Upper lobe of right lung (tissue), 1 donor: ENCODE measurements at places on chromosomes 7 and 10.
A peak's percentile ranks its signal among the peaks of the same experiment; 100 is the strongest.

- DNase-seq = no peak
Observed at GRCh38 chr10:68367121-68367520, 34.4 kb upstream of the PBLD start.

DNA sequence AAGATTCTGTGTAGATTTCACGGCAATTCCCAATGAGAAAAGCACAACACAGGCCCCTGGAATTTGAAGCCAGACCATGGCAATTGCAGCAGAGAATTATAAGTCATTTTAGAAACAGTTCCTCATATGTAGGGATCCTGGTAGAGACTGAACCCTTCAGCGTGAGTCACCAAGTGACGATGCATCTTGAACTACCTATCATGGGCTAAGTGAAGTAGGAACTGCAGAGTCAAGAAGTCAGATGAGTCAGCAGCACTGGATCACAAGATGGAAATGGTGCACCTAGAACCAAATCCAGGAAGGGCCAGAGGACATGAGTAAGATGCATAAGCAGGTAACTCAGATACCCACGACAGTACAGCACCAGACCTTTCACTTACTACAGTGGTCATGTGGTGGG, 140.0 kb upstream of the TPK1 start:
- DNase-seq = no peak

DNA sequence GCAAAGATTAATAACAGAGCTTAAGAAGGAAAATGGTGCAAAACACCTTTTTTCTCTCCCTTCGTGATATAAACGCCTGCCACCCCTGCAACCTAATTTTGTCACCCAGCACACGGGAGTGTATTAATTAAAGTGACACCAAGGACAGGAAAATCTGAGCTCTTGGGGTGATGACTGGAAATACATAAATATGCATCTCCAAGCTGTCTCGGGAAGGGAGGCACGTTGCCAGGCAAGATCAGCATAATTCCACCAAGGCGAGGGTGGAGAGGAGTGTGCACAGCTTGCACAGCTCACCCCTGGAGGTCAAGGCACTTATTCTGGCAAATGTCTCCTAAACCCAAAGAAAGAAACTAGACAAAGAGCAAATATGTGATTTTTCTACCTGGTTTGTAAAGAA, 700.9 kb downstream of the GRID1 start:
- no peak for DNase-seq

GRCh38 chr10:51950996-51951555, 251.7 kb upstream of the CSTF2T start:
- DNase-seq = no peak

DNA sequence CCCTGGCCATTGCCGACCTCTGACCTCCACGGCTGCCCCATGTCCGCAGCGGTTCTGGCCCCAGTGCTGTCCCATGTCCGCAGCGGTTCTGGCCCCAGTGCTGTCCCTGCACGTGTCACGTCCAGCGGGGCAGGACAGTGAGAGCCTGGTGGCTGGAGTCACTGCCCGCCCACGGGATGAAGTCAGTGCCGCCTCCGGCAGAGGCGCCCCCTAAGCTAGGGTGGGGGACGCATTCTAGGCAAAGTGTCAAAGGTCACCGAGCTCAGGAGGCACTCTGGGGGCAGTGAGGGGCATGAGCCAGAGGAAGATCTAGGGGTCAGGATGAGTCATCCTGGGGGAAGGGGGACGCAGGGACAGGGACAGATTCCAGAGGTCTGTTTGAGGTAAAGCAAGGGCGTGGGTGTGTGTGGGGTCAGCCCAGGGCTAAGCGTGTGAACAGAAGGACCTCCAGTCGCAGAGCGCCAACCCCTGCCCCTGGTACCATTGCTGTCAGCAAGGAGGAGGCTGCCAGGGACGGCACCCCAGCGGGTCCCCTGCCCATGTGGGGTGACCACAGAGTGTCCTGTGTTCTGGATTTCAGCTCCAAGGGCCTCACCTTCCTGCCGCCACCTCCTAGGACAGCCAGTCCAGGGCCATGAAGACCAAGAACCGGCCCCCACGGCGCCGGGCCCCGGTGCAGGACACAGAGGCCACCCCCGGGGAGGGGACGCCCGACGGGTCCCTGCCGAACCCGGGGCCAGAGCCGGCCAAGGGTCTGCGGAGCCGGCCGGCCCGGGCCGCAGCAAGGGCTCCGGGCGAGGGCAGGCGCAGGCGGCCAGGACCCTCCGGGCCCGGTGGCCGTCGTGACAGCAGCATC, 665 bp downstream of the BHLHA15 start:
- peak; percentile 66 for DNase-seq
